ENCODE measurements at places on chromosomes 5 and 9. TPM values are rescaled to one million over a fixed set of nuclear protein-coding genes. Genes with fewer than 3 reads are reported as not detected.

DNA sequence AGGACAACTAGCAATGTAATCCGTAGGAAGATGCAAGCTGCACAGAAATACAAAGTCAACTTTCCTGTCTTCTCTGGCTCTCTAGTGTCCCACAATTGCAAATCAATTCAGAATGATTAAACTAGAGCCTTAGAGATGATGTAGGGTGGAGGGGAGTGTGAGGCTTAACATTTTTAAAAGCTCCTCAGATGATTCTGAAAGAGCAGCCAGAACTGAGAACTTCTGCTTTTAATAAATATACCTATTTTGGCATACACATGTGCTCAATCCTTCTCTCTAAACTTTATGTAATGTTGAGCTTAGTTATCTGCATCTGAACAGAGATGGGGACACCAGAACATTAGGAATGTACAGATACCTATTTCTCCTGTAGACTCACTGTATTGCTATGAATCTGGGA, 139.9 kb upstream of the APC start:
- no peaks in the 10 kb centered on the region for H3K36me3 ChIP-seq
- no peak for DNase-seq
- H3K4me1 ChIP-seq, result no peaks in the 10 kb centered on the region
- H3K27me3 ChIP-seq, result peaks cover 6% of the 10 kb centered on the region
- H3K4me3 ChIP-seq, result no peak overlapping the region
- H3K27ac ChIP-seq, result no peak overlapping the region

DNA sequence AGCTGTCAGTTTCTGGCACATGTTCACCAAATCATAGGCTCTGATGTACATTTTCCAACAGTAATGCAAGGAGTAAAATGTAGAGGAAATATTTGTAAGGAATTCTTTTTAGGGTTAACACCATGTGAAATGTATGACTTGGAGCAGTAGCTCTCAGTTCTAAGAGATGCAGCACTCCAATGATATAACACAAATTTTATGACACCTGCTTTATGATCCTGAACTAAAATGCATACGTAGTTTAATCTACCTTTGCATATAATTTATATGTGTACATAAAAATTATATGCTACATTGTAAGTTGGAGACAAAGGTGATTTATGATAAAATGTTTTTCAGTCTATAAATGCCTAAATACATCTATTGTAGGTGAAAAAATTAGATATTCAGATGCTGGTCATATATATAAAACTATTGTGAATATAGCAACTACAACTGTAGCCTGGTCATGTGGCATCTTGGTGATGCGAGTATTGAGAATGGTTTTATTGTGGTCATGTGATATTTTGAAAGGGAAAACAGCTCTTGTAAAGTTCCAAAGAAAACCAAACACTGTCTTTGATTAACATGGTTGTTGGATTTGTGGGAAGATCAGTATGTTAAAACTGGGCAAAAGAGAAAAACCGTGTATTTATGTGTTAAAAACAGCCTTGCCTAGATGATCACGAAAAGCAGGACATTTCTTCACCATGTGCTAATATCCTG, 171.0 kb downstream of the TRIO start:
- no peak for DNase-seq
- H3K27me3 ChIP-seq, result no peaks in the 10 kb centered on the region
- no peaks in the 10 kb centered on the region for H3K36me3 ChIP-seq
- no peak overlapping the region for H3K4me3 ChIP-seq
- H3K27ac ChIP-seq, result no peak overlapping the region

- DNase-seq, result no peak
- H3K27ac ChIP-seq, result no peak overlapping the region
Measured at GRCh38 chr9:127392166-127392565, 4.8 kb upstream of the SLC2A8 start.

DNA sequence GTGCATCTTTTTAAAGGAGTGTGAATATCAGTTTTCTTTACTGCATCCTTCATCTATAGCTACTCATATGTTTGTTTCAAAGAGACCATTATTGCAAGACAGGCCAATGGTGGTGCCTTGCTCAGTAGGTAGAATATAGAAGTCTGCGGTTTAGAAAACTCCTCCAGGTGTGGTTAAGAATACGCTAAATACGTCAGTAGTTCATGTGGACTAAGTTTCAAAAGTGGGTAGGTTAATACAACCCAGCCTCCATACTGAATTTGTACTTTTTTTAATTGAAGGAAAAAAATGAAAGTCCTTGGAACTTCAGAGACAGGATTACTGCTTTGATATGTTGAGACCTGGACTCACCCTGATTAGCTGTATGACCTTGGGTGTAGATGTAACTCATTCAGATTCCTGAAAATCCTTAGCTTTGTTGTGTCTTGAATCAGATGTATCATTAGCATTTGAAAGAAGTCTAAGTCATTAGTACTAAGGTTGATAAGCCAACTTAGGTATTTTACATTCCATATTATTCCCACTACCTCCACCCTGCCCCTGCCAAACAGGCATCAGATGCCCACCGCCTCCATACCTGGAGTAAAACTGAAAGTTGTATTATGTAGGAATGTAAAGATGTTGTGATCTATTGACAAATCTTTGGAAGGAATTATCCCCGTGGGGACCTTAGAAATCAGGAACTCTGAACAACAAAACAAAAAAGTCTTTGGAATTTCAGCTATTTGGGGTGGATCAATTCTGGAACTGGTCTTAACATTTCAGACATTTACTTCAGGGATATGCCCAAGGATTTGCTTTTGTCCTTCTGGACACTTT, 6.1 kb downstream of the BASP1 start:
- no peak overlapping the region for H3K4me3 ChIP-seq
- DNase-seq, result no peak
- H3K27ac ChIP-seq, result no peak overlapping the region
- peaks cover 32% of the 10 kb centered on the region for H3K27me3 ChIP-seq

- no peak for DNase-seq
- H3K4me1 ChIP-seq, result peaks cover 4% of the 10 kb centered on the region
- H3K27me3 ChIP-seq, result peaks cover 4% of the 10 kb centered on the region
- H3K36me3 ChIP-seq, result no peaks in the 10 kb centered on the region
- no peak overlapping the region for H3K27ac ChIP-seq
Measured at GRCh38 chr5:43564289-43564850, 7.5 kb upstream of the PAIP1 start.

DNA sequence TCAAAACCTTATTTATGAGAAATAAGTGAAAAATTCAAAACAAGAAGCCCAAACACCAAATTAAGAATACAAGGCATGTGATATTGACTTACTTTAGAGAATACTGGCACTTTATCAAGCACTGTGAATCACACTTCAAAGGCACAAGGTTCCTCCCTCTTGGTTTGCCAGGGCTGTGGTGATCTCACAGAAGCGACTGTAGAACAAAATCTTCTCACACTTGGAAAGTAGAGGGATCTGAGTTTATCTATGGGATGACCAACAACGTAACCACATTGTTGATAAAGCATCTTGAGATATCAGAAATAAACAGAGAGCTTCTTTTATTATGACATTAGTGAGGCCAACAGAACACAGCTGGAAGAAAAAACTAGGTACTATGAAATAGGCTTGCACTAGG, 295.9 kb downstream of the NFIB start:
- H3K27ac ChIP-seq, result no peak overlapping the region
- no peaks in the 10 kb centered on the region for H3K4me1 ChIP-seq
- H3K27me3 ChIP-seq, result no peaks in the 10 kb centered on the region
- no peak for DNase-seq
- H3K4me3 ChIP-seq, result no peak overlapping the region

FOXD1 gene
- 0.48 TPM for total RNA-seq

ECSCR gene
- 2.6 TPM for total RNA-seq

NEUROG1 gene
- total RNA-seq, result not detected

SLC6A18 gene
- total RNA-seq, result not detected

UAP1L1 gene
- 14.4 TPM for total RNA-seq

PPP3R2 gene
- total RNA-seq, result not detected
